ENCODE measurements at places on chromosomes 5 and 9. TPM values are rescaled to one million over a fixed set of nuclear protein-coding genes. Genes with fewer than 3 reads are reported as not detected.
A peak's percentile ranks its signal among the peaks of the same experiment; 100 is the strongest.

GRCh38 chr9:93636667-93637066, 60.3 kb downstream of the PHF2 start:
- no peaks in the 10 kb centered on the region for H3K36me3 ChIP-seq
- no peak overlapping the region for H3K27ac ChIP-seq
- H3K27me3 ChIP-seq, result no peaks in the 10 kb centered on the region

- H3K36me3 ChIP-seq, result no peaks in the 10 kb centered on the region
- H3K4me1 ChIP-seq, result no peaks in the 10 kb centered on the region
- H3K27ac ChIP-seq, result peak overlapping the region; percentile 80
- peak; percentile 11 for DNase-seq
- H3K27me3 ChIP-seq, result no peaks in the 10 kb centered on the region
- H3K4me3 ChIP-seq, result peak overlapping the region; percentile 77
Measured at GRCh38 chr5:44809215-44809955, 638 bp downstream of the MRPS30 start.

DNA sequence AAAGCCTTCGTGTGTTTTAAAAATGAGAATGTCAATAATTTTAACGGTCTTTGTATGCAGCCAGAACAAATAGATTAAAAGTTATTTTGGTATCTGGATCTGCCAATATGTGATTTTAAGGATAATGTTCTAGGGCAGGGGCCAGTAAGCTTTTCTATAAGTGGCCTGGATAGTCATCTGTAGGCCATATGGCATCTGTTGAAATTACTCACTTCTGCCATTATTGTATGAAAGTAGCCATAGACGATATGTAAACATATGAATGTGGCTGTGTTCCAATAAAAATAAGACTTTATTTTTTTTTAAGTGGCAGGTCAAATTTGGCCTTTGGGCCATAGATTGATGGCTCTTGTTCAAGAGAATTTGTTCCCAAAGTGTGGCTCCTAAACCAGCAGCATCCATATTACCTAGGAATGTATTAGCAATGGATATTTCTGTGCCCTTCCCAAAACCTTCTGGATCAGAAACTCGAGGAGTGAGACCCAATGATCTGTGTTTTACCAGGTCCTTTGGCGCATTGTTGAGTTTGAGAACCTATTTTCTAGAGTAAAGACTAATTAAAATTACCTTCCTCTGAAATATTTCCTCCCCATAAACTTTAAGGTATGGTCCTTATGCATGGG, 55.9 kb downstream of the C6 start:
- H3K27me3 ChIP-seq, result no peaks in the 10 kb centered on the region
- no peaks in the 10 kb centered on the region for H3K36me3 ChIP-seq
- H3K4me3 ChIP-seq, result no peak overlapping the region
- DNase-seq, result no peak
- H3K4me1 ChIP-seq, result no peaks in the 10 kb centered on the region
- H3K27ac ChIP-seq, result no peak overlapping the region

ZFP2 gene
- total RNA-seq, result 4.5 TPM

CDKN2A gene
- total RNA-seq, result 4.5 TPM

- no peak overlapping the region for H3K27ac ChIP-seq
- no peaks in the 10 kb centered on the region for H3K4me1 ChIP-seq
- no peak overlapping the region for H3K4me3 ChIP-seq
- no peak for DNase-seq
- no peaks in the 10 kb centered on the region for H3K27me3 ChIP-seq
Measured at GRCh38 chr5:138605254-138605972, 30.2 kb upstream of the HSPA9 start.

GRCh38 chr5:150262502-150262901, 27.1 kb downstream of the CAMK2A start:
- no peaks in the 10 kb centered on the region for H3K27me3 ChIP-seq
- no peak for DNase-seq
- H3K4me1 ChIP-seq, result no peaks in the 10 kb centered on the region

BRINP1 gene
- 8.8 TPM for total RNA-seq

DNA sequence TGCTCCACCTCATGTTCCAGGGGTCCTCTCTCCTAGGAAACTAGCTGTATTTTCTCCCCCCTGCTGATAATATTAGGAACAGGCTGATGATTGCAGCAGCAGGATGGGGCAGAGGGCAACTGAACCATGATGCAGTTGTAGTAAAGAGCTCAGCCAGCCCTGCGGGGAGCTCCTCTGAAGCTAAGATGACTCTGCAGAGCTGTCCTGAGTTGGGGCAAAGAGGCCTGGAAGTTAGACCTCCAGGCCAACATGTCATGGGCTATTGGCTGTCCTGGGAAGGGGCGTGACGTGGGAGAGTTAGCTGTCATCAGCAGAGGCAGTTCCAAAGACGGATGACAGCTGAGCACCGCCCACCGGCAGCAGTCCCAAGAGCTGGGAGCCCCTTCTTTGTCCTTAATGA, 6.6 kb upstream of the FBP1 start:
- no peak for DNase-seq
- H3K27me3 ChIP-seq, result no peaks in the 10 kb centered on the region
- H3K27ac ChIP-seq, result no peak overlapping the region
- H3K36me3 ChIP-seq, result no peaks in the 10 kb centered on the region
- H3K4me3 ChIP-seq, result no peak overlapping the region
- no peaks in the 10 kb centered on the region for H3K4me1 ChIP-seq

All from prostate gland (tissue), 2 donors.